ENCODE measurements at places on chromosomes 6 and 20.
A peak's percentile ranks its signal among the peaks of the same experiment; 100 is the strongest.

DNA sequence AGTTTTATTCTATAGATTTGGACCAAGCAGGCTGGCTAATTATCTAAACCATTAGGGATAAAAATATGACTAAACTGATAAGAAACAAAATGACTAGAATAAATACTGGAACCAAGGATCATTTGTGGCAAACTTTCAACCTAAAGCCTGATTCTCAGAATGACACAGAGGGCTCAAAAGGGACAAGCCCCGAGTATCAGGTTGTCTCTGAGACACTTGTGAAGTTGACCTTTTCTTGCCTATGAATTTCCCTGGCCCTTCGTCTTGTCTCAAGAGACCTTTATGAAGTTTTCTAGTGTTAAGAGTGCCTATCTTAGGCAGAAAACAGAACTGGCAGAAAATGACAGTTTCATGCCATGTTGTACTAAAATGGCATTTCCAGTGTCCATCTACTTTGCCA, 68.3 kb downstream of the IMPG1 start:
- no peak for DNase-seq

GRCh38 chr20:4073852-4074741, 58.7 kb upstream of the RNF24 start:
- DNase-seq = no peak

GRCh38 chr6:138382498-138383265, 5.0 kb downstream of the SMIM28 start:
- DNase-seq = no peak

DNA sequence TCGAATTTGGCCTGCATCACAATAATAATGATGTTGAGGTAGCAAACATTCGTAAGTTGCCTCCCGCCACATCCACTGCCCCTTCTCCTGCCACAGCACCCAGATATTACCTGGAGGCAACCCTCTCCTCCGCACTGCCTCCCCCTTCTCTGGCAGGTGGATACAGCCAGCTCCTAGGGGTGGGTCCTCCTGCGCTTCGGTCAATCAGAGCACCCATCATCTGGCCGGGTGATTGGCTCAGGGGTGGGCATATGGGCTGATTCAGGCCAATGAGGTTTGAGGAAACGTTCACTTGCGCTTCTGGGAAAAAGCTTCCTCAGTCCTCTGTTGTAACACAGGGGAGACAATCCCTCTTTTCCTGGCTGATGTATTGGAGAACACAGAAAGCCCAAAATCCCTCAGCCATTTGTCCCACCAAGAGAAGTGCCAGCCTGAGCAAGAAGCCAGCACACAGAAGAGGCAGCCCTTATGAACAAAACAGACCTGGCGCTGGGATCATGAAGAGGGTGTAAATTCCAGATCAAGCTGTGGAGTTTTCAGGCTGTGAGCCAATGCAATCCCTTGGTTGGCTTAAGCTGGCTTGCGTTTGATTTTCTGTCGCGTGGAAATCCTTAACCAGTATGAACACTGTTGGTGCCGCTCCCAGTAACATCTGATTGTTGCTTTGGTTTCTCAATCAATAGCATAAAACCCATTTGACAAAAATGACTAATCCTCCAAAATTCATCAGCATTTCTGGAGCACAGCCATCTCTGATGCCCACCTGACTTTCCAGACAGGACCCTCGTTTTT, 82.2 kb downstream of the PRDM1 start:
- no peak for DNase-seq

- peak; percentile 79 for DNase-seq
These were observed 106.0 kb upstream of the CST7 start for GRCh38 chr20:24842918-24843715.

DNA sequence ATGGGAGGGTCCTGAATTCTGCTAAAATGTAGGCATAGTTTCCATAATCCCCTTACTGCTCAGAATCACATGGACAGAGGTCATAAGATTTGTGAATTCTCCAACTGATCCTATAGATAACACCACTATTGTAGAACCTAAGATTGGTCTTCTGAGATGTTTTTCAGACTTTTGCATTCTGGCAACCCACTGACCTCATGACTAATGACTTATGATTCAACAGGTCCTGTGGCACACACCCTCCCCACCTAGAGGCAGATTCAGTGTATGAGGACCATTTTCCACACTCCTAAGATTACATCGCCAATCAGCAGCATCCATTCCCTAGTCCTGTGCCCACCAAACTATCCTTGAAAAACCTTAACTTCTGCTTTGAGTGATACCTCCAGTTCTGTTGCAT, 207.2 kb downstream of the BTBD9 start:
- no peak for DNase-seq

DNA sequence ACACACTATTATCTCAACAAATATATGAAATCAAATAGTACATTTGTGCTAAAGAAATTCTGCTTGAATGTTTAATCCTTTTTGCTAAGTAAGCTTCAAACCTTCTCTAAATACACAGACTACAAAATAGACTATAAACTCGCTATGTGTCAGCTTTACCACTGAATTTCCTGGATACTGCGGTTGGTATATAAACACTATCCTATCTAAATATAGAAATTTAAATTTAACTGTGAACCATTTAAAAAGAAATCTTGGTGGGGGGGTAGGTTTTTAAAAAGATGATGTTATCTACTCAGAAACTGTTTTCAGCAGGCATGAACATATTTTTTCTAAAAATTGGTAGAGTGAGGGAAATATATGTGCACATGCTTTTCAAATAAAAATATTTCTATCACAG, 306.5 kb upstream of the RUNX2 start:
- peak; percentile 17 for DNase-seq

GRCh38 chr6:139470997-139471396, 96.5 kb upstream of the CITED2 start:
- peak; percentile 71 for DNase-seq

DNA sequence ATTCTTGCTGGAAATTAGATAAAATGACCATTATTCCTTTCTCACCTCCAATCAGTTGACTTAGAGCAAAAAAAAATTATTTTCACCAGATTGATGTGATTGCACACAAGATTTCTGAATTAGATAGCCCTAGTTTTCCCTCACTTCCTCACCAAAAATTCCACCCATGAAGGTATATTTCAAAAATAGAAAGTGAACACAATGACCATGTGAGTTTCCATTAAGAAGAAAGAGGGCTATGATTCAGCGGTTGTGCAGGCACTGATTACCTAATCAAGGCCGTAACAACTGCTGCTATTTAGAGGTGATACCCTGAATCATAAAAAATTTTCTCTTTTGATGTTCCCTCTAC, 19.5 kb upstream of the RALGAPA2 start:
- DNase-seq = peak; percentile 37

DNA sequence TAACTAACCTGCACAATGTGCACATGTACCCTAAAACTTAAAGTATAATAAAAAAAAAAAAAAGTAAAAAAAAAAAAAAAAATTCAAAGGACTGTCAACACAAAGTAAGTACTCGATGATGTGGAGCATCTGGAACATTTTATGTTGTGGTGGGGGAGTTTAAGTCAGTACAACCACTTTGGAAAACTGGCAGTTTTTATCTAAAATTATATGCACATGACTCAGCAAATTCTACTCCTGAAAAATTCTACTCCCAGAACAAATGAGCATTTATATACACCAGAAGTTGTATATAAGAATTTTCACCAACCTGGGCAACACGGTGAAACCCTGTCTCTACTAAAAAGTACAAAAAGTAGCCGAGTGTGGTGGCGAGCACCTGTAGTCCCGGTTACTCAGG, 36.9 kb upstream of the CCDC28A start:
- DNase-seq = no peak

DNA sequence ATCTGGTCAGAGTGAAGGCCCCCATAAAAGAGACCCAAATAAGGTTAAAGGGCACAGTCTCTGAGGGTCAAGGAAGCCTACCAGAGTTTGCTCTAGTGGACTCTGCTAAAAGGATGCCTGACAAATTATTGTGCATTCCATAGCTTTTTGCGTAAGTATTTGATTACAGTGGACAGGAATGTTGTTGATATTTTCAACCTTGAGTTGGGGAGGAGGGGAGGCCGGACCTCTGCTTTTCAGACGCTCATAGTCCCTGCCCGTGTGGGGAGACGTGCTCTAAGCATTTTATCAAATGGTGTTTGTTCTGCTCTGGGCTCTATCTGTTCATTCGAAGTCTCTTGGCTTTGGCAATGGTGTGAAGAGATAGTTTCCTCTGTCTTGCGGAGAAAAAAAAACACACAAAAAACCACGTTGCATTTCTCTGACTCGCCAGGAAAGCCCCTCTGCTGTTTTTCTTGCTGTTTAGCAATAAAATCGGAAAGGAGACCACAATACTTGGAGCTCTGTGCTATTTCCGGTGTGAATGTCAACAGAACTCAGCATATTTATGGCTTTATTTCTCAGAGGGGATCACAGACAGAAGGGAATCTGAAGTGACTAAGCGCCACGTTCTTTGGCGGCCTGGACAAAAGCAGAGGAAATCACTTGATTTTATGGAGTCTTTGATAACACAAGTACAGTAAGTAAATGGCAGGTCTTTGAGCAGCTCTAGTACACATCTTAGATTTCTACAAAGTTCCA, 159.8 kb downstream of the ZFP64 start:
- peak; percentile 25 for DNase-seq

GRCh38 chr6:139855671-139856311, 481.3 kb upstream of the CITED2 start:
- no peak for DNase-seq

GRCh38 chr20:11376420-11376819, 541.3 kb upstream of the BTBD3 start:
- DNase-seq = no peak

DNA sequence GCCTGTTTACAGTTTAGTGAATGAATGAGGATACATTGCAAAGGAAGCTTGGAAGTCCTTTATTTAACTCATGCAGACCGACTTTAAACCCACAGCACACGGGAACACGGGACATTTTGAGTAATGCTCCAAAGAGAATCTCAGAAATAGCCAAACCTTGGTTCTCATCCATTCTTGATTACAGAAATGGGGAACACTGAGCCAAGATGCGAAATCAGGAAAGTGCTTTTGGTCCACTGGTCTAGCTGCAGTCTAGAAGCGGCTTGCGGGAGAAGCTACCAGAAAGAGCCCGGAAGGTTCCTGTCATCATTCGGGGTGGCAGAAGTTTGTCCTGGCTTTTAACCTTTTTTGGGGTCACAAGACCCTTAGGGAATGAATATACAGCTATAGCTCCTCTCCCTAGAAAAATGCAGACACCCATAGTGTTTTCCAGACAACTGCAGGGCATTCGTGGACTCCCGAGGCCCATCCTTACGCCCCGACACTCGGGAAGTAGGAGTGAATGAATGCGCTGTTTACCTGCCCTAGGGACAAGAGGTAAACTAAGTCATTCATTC, 475 bp upstream of the TMEM181 start:
- peak; percentile 16 for DNase-seq

GRCh38 chr6:25862199-25862598, 11.8 kb downstream of the SLC17A3 start:
- no peak for DNase-seq

DNA sequence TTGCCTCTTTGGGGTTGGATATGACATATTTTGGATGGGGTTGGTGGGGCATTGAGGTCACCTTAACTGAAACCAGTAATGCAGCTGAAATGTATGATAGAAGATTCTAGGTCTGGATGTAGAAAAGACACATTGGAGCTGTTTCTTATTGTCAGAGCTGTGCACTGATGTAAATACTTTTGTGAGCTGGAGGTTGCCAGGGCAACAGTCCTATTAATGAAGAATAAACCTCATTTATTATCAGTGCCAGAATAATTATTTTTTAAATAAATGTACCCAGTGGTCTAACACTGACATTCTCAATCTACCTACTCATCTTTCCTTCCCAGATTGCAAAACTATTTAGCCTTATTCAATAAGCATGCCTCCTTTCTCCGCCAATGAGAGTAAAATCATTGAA, 57.0 kb downstream of the CAP2 start:
- no peak for DNase-seq

DNA sequence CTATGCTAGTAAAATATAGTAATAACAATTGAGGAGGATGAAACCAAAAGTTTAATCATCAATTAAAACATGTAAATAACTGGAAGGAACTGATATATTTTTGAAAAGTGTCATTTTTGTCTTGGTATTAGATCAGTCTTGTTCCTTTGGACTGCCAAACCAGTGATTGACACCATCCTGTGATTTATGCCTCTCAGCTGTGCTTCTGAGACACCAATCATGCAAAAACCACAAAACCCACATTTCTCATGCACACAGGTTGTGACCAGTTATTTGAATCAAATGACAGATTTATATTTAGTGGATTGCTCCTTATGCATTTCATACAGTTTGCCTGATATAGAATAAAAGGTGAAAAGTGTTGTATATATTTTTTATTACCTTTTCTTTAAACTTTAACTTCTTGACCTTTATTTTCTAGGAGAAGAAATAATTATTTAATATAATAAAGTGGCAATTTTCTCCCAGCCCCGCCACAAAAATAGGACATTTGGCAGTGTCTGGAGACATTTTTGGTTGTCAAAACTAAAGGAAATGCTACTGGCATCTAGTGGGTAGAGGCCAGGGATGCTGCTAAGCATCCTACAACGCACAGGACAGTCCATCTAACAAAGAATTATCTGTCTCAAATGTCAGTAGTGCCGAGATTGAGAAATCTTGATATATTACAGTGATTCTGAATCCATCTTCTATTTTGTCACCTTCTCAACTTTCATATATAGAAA, 383.6 kb downstream of the BCKDHB start:
- no peak for DNase-seq

GRCh38 chr6:133752129-133752528, 136.8 kb upstream of the TCF21 start:
- DNase-seq = no peak

DNA sequence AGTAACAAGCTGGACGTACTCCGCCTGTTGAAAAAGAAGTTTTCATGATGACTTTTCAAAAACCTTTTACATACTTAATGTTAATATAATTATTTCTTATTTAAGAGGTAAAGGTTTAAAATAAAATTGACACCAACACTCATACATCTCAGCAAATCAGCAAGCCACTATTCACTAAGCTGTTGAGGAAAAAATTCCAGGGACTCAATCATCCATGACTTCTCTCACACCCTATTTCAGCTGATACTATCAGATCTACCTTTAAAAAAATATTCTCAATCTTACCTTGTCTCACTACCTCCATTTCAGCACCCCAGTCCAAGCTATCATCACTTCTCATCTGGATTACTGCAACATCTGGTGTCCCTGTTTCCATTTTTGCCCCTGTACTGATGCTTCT, 109.3 kb downstream of the HACE1 start:
- DNase-seq = no peak

- DNase-seq = peak; percentile 6
These were observed 6.8 kb upstream of the MRPS10 start for GRCh38 chr6:42224222-42225028.

- no peak for DNase-seq
These were observed 179.2 kb downstream of the PREX1 start for GRCh38 chr20:48648482-48649051.

DNA sequence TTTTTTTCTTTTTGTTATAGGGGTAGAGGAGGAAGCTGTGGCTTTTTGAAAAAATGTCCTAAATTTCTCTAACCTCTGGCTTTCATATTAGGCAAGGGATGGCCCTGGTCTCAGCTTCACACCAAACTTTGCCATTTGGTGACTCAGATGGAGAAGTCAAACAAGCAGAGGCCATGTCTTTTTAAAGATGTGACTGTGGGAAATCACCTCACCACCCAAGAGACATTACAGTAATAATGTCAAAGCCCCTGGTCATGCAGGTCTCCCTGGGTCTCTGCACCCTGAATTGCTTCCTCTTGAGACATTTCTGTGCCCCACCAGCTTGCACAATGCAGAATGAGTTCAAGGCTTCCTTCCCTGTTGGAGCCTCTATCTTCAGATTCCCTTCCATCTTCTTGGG, 39.5 kb upstream of the ADGRF5 start:
- DNase-seq = peak; percentile 23

GRCh38 chr6:21188505-21189223, 404.9 kb upstream of the SOX4 start:
- DNase-seq = no peak

GRCh38 chr6:54288474-54288873, 19.8 kb upstream of the TINAG start:
- no peak for DNase-seq

Measured in suppressor macrophage (primary cell).